NCI-H524 (cell line): ENCODE measurements at places on chromosomes 7 and 10.

GRCh38 chr10:97217299-97217698 lies 31.5 kb upstream of the SLIT1 start:
- no peak for DNase-seq

DNA sequence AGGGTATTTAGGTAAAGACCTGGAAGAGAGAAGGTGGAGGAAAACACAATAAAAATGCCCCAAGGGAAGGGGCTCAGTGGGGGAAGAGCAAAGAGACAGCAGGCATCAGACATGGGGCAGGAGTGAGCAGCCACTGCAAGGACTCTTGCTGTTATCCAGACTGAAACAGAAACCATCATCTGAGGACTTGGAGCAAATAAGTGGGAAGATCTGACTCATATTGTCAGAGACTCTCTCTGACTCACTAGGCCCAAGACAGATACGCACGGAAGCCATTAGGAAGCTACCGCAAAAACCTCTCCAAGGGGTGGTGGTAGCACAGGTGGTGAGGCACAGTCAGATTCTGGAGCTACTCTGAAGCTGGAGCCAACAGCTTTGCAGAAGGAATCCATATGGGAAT lies 110.7 kb downstream of the RNF32 start:
- no peak for DNase-seq

GRCh38 chr10:31876652-31877352 lies 51.8 kb downstream of the ARHGAP12 start:
- DNase-seq, result no peak

DNA sequence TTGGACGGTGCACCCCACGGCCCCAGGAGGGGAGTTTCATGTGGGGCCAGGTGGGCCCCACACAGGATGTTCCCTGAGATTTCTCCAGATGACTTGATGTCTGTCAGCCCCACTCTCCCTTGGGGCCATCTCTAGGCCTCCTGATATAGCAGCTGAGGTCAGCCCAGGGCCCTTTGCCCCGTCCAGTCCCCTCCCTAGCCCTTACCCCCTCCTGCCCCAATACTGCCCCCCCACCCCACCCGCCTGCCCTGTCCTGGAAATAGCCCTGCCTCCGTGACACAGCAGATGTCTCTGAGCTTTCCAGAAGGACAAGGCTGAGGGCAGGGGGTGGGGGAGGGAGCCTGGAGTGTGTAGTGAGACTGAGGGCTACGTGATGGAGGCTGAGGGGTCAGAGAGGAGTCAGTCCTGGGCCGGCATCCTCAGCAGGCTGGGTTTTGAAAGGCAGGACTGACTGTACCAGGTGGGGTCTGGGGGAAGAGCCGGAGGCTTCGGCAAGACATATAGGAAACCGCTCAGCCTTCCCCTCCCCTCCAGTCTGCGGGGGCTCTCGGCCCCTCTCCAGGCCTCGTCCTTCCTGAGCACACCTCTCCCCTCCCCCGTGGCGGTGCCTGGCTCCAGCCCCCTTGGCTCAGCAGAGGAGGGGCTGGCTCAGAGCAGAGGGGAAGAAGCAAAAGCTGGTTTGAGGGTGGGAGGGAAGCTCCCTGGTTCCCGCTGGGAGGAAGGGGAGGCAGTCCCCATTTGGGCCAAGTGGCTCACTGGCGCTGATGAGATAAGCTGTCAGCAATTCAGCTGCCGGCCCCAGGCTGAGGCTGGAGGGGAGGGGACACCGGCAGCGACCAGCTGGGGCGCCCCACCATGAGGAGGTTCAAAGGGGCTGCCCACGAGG lies 2.0 kb downstream of the FLNC start:
- peak; percentile 84 for DNase-seq

GRCh38 chr7:74082770-74083116 lies 861 bp upstream of the LIMK1 start:
- DNase-seq, result no peak

DNA sequence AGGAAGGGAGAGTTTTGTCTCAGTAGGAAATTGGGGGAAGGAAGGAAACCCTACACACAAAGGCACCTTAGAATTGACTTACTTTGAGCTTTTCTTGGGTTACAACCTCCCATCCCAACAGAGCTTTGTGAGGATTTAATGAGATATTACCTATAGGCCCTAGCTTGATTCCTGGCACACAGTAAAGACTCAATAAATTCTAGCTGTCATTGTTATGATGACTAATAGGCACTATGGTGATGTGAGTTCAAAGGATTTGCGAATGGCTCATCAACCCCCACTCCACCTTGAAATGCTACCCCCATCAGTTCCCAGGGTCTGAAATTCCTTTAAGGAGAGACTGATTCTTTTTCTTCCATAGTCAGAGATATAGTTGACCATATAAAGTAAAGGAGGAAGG lies 67.9 kb upstream of the SMNDC1 start:
- DNase-seq, result no peak

- DNase-seq, result no peak
Observed at GRCh38 chr7:133511252-133511651, 258.4 kb downstream of the EXOC4 start.

DNA sequence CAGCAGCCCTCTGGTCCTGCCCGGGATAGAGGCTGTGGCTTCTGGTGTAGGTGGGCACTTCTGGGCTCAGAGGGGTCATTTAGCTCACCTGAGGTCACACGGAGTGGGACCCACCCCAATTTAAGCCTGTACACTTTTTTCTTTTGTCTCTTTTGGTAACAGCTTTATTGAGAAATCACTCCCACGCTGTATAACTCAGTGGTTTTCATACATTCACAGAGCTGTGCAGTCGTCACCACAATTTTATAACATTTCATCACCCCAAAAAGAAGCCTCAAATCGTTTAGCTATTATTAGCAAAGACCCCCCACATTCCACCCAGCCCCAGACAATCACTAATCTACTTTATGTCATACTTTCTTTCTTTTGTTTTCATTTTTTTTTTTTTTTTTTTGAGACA lies 62.3 kb downstream of the LHPP start:
- no peak for DNase-seq

- DNase-seq, result no peak
Observed at GRCh38 chr10:29501692-29502091, 133.1 kb downstream of the SVIL start.

DNA sequence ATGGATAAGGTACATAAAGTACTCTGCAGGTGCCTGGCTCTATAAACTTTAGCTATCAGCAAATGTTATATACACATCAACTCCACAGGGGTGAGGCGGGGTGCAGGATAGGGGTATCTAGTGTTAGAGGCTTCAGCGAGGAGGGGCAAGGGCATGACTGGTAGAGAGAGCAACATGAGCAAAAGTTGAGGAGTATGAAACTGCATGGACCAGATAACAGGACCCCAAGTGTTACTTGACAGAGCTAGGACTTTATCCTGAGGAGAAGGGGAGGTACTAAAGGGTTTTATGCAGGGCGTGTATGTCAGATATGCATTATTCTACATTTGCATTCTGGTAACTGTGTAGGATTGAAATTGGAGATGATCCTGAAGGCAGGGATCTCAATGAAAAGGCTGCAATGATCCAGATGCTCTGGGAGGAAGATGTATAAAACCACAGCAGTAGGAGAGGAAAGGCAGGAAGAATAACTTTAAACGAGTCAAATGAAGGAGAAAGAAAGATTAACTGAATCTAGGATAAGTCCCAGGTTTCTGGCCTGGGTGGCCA lies 109.8 kb upstream of the FAM133B start:
- no peak for DNase-seq

DNA sequence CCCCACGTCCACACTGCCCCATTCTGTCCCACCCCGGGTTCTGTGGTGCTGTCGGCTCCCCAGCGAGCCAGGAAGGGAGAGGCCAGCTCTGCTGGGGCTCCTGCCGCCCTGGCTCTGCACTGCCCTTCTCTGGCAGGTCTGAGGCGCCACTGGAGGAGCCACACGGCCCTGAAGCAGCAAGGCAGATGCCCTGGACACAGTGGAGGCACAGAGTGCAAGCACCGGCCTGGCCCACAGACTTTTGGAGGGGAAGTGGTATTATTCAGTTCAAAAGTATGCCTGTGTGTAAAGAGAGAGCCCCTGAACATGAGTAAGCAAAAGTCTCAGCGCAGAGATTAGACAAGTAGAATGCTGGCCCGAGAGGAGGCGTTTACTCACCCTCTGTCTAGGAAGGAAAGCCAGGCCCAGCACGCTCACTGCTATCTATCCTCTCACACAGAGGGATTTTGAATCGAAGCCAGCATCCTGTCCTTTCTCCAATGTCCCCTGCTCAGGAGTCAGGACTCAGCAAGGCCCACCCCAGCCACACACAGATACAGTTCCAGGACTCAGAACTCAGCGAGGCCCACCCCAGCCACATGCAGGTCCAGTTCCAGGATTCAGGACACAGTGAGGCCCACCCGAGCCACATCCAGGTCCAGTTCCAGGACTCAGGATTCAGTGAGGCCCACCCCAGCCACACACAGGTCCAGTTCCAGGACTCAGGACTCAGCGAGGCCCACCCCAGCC lies 115.0 kb downstream of the EGFR start:
- no peak for DNase-seq

DNA sequence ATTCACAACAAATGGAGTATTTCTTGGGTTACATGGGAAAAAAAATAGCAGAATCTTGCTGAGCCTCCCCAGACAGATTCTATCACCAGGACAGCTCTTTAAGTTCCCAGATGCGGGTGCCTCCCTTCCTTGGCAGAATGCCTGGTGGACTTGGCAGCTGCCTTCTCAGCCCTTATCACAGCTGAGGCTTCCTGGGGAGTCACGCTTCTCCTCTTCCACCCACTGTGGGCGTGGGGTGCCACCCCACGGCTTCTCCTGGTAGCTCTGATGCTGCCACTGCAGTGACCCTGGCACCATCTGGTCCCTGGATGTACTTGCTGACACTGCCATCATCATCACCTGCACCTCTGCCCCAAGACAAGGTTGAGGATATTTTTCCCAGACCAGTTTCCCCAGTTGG lies 16.2 kb upstream of the NME8 start:
- DNase-seq, result peak; percentile 85

GRCh38 chr10:131911451-131911850 lies 10.6 kb downstream of the PPP2R2D start:
- DNase-seq, result no peak

DNA sequence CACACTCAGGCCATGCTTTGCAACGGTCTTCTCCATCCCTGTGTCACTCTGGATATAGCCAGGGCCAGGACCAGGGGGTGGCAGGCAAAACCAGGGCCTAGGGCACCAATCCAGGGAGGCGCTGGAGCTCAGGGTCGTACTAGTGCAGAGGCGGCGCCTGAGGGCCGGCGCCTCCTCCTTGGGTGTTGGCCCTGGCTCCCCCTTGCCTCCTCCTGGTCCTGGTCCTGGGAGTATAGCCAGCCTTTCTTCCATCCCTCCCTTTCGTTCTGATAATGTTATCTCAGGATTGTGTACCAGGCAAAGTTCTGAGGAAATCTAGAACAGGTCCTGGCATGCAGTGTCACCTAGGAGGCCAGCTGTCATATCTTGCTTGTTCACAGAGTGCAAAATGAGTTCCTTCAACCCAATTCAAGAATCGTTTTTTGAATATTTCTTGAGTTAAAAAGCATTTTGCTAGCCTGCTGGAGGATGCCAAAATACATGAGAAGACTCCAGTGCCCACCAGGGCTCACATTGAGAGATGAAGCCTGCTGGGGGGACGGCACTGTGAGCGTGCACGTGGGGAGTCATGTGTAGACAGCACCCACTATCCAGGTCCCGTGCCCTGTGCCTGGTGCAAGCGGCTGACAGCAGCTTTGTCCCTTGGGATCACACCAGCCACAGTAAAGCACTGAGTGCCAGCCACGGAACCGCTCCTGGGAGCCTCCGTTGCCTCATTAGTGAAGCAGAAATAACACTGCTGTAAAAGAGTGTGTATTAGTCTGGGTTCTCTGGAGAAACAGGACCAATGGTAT lies 106.9 kb upstream of the C7orf33 start:
- no peak for DNase-seq

DNA sequence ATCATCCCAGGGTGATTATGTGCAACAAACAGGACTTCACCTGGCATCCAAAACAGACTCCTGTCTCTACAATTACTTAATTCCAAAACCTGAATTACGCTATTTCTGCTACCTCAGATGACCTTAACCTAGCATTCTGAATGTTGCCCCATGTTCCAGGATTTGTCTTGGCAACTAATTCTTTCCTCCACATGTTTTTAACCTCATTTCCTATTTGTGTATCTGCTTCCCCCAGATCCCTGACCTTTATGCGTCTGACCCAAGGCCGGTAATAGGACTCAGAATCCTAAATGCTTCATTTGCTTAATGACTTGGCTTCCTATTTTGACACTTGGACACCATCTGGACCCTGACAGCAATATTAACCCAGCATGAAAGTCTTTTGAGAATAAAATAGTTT lies 8.7 kb upstream of the ING3 start:
- no peak for DNase-seq

DNA sequence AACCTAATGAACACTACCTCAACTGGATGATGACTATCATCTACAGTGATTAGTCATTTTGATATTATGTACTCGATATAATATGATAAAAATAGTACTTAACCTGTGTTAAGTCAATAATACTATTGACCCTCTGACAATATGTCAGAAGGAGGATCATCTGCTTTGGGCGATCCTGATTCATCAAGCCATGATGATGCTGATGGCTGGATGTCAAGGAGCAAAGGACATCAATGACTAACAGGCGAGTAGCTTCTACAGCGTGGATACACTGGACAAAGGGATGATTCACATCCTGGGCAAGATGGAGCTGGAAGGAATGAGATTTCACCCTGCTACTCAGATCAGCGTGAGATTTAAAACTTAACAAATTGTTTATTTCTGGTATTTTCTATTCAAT lies 94.4 kb upstream of the SKAP2 start:
- no peak for DNase-seq

GRCh38 chr10:34187201-34187600 lies 627.9 kb downstream of the PARD3 start:
- no peak for DNase-seq

GRCh38 chr7:2376351-2377154 lies 21.9 kb downstream of the EIF3B start:
- no peak for DNase-seq

- DNase-seq, result peak; percentile 88
Observed at GRCh38 chr7:150388709-150389531, 9.8 kb downstream of the ZNF775 start.

DNA sequence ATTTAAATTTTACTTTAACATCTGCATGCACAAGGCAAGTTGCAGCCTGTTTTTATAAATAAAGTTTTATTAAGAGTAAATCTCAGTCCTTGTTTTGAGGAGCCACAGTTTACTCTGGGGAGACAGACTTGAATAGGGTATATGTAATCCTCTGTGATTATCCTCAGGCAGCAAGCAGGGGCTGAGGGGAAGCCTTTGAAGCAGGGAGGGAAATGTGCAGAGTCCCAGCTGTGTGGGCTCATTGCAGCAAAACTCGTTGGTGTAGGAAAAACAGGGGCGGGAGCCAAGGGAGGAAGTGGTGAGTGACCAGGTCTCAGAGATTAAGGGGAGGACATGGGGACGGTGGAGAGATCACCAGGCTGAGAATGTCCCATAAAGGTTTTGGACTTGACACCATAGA lies 34.3 kb upstream of the SMC3 start:
- DNase-seq, result no peak

GRCh38 chr7:16345979-16346958 lies 75.1 kb downstream of the CRPPA start:
- no peak for DNase-seq

GRCh38 chr10:91541481-91541880 lies 91.4 kb downstream of the PPP1R3C start:
- DNase-seq, result no peak
